NCI-H446 (cell line): ENCODE measurements at places on chromosomes 16 and 17.

- no peak for DNase-seq
Observed at GRCh38 chr16:2710021-2710710, 9.9 kb downstream of the PRSS27 start.

DNA sequence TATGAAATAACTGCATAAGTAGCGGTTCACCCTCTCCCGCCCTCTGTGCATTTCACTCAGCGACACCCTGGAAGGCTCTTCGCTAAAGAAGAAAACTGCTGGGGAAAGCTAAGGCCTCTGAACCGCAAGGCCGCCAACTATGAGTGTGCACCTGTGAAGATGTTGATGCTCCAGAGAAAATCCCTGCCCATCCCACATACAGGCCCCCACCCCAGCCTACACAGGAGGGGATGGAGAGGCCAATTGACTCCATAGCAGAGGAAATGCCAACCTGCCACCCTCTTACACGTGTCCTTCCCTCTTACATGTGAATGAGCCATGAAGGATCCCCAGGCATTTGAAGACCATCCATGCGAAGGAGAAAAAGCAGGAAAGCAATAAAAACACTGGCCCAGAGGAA lies 104.8 kb downstream of the MGAT5B start:
- DNase-seq, result no peak

- no peak for DNase-seq
Observed at GRCh38 chr16:89693931-89694783, 7.3 kb downstream of the SPATA2L start.

DNA sequence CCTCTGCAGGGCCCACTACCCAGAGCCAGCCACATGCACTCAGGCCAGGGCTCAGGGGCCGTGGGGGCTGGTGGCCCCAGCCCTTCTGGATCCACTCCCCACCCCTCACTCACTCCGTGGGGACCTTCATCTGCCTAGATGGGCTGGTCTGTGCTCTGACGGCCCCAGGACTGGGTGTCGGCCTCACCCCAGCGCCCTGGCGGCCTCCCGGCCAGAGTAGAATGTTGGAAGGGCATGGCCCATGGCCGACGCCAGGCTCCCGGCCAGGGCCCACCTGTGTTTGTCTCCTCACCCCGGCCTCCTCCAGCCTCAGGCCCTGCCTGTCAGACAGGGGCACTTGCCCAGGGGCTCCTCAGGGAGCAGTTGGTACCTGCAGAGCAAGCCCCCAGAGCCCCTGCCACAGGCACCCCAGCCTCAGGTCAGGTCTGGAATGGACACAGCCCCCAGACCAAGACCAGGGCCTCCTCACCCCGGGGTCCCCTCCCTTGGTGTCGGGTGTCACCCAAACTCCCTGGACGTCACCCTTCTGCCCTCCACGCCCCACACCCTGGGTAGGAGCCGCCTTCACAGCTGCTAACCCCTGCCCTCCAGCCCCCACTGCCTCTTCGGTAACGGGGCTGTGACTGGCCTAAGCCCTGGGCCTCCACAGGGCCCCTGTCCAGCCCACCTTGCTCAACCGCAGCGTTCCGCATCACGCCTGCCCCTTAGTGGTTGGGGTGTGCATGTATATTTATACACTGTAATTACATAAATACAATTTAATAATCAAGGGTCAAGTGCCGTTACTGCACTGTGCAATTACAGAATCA lies 3.0 kb upstream of the CDH15 start:
- DNase-seq, result no peak

DNA sequence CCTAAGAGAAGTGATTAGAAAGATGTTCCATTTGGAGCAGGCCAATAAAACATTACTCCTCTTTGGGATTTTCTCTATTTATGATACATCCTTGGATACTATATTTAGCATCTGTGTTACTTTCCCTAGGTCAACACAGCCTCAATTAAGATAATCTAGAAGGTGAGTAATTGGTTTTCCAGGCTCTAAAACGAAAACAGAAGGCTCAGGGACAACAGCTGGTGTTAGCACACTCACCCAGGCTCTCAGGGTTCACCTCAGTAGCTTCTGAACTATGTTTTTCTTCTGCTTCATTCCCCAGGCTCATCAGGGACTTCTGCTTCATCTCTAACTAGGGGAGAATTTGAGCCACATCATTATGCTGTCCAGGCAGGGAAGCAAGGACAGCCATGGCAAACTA lies 76.6 kb downstream of the ZZEF1 start:
- DNase-seq, result no peak

DNA sequence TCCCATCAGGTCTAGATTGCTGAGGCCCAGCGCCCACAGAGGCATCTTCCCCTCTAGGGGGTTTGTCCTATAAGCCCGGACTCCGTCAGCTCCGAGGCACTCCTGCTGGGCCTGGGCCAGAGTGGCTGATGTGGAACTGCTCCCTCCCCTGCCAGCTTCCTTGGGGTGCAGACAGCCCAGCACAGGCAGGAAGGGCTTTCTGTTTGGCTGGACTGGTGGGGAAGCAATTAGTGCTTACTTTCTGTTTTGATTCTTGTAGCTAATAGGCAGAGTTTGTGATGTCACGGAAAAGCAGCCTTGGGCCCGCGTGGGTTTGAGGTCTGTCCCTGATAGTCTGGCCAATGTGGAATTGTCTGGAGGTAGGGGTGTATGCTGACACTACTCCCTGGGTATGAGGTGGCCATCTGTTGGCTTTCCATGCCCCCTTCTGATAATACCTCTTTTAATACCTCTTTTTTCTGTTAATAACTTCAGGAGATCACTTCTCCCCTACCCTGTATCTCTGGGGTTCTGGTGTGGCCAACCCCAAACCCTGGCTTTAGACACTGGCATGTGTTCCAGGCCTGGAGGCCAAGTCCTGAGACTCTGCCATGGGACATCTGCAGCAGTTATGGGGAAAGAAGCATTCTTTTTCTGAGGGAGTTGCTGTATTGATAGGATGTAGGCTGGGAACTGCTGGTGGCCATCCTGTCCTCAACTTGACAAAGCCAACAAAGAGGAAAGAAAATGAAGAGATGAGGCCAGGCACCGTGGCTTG lies 190.9 kb downstream of the RAB11FIP4 start:
- peak; percentile 18 for DNase-seq
